ENCODE measurements at places on chromosomes 16 and 17. TPM values are rescaled to one million over a fixed set of nuclear protein-coding genes. Genes with fewer than 3 reads are reported as not detected.

GRCh38 chr16:1414532-1415260 lies at the start of gene UNKL:
Gene UNKL (minus strand): TSS chr16:1414704. CDS start chr16:1414691, 13 bp downstream.
- peak; percentile 83 for DNase-seq

GRCh38 chr16:89476811-89477261 lies 13.5 kb downstream of the ANKRD11 start:
- no peak for DNase-seq

DNA sequence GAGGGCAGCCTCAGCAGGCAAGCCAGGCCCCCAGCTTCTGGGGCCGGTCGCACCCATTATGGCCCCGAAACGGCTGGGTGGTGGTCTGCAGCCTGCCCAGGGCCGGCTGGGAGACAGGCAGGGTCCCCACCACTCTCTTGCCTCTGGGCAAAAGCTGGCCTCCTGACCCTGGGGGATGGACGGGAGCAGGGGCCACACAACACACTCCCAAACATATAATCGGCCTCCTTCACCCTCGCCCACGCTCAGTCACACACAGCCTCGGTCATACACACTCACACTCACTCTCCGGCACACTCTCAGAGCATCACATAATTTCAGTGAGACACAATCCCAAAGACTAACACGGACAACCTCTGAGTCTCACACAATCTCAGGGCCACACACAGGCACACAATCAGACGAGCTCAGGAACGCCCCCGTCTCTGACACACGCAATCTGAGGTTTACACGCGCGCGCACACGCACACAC lies 589 bp downstream of the PEMT start:
- DNase-seq = peak; percentile 54

DNA sequence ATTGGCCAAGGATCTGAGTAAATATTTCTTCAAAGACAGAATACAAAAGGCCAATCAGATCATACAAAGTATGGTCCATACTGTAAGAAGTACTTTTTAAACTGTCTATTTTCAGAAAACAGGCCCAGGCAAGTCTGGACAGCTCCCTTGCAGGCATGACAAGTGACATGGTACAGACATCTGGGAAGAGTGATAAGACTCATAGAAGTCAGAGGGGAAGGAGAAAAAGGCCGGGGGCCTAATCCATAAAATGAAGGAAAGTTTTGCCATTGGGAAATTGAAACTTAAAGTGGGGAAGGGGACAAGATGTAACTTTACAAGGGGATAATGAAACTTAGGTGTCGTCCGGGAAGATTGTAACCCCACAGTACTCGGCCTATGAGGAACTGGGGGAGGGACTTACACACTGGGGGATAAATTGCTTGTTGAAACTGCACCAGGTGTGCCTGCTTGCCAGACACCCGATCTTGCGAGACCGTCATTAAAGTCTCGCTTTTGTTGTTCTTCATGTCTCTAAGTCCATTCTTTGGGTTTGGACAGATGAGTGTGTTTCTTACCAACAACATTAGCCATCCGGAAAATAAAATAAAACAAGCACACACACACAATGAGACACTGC lies 684.0 kb downstream of the CDH11 start:
- no peak for DNase-seq

DNA sequence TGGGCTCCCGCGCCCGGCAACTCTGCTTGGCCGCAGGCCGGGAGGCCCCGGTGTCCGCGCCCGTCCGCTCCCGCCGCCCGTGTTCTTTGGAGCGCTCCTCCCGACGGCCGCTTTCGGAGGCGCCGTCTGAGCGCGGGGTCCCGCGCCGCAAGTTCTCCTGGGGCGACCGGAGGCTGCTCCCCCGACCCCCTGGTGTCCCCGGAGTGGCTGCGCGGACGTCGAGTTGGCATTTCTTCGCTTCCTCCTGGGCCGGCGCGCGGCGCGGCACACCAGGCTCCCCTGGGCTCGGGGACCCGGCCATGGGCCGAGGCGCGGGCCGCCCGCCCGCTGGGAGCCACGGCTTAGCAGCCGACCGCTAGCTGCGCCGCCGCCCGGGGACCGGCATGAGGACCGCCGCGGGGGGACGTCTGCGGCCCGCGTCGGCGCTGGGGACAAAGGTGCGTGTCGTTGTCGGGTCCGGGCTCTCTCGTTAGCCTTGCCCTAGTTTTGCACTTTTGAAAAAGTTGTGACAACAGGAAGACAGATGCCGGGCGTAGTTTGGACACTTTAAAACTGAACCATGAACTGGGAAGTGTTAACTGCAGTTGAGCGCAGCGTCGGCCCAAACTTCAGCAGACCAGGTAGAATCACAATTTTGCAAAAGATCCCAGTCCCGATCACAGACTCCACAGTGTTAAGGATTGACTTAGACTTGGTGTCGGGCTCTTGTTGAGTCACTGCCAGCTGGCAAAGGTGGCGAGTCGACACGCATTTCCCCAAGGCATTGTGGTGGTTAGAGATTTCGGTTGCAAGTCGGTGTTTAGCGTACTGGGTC lies 700 bp downstream of the UBN1 start:
- peak; percentile 72 for DNase-seq

DNA sequence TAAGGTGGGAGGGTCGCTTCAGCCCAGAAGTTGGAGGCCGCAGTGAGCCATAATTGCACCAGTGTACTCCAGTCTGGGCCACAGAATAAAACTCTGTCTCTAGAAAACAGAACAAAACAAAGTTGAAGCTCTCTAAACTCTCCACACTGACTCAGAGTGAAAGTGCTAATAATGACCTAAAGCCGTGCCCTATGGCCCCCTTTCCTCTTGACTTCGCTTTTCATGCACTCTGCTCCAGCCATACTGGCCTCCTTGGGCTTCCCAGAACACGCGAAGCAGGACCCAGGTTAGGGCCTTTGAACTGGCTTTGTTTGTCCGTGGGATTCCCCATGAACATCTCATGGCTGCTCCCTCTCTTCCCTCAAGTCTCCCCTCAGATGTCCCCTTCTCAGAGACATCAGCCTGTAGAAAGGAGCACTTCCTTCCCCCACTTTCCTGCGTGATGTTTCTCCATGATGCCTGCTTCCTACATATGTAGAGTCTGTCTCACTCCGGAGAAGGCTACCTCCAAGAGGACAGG lies 18.6 kb upstream of the SPN start:
- no peak for DNase-seq

DNA sequence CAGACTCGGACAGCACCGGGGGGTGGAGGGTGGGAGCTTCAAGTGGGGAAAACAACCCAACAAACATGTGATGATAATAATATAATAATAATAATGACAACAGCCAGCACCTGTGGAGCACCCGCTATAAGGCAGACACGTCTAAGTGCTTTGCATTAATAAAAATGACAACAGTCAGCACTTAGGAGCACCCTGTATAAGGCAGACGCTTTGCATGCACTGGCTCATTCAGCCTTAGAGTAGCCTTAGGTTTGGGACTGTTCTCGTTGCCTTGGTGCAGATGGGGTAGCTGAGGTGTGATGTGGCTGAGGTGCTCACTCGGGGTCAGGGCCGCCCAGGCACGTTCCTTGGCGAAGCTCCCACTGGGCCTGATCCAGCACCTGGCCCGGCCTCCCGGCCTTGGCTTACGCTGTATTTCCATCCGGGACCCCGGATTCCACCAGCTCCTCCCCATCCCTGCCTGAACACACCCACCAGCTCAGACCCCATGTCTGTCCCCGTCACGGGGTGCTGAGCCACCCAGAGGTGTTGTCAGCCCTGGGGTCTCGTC lies 144.0 kb upstream of the CIBAR2 start:
- no peak for DNase-seq

- no peak for DNase-seq
Measured at GRCh38 chr16:966035-966434, 4.7 kb downstream of the LMF1 start.

DNA sequence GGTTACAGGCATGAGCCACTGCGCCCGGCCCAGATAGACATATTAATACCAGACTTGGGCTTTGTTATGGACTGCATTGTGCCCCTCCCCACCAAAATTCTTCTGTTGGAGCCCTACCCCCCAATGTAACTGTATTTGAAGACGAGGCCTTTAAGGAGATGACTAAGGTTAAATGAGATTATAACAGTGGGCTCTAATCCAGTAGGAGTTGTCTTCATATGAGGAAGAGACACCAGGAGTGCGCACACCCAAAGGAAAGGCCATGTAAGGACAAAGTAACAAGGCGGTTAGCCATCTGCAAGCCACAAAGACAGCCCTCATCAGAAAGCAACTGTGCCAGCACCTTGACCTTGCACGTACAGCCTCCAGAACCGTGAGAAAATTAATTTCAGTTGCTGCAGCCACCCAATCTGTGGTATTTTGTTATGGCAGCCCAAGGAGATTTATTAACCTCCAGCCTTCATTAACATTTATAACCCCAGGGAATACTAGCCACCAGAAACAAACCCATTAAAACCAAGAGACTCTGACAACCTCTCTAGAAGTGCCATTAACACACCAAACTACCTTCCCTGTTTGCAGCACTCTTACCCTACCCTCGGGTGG lies 107.6 kb downstream of the TTC19 start:
- no peak for DNase-seq

GRCh38 chr17:74780443-74781238 lies 4.5 kb upstream of the NAT9 start:
- no peak for DNase-seq

GRCh38 chr17:39138431-39139160 lies 12.8 kb downstream of the PLXDC1 start:
- DNase-seq = no peak

DNA sequence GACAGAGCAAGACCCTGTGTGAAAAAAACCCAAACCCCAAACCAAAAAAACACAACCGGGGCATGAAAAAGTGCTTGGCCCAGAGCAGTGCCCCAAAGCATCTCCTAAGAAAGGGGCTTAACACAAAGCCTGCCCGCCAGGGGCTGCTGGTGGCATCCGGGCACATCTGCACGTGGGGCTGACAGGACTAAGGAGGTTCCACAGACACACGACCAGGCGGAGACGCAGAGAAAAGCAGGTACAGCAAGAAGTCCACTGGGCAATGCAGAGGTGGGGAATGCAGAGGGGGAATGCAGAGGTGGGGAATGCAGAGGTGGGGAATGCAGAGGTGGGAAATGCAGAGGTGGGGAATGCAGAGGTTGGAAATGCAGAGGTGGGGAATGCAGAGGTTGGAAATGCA lies 109.2 kb downstream of the ZNF778 start:
- DNase-seq = no peak

DNA sequence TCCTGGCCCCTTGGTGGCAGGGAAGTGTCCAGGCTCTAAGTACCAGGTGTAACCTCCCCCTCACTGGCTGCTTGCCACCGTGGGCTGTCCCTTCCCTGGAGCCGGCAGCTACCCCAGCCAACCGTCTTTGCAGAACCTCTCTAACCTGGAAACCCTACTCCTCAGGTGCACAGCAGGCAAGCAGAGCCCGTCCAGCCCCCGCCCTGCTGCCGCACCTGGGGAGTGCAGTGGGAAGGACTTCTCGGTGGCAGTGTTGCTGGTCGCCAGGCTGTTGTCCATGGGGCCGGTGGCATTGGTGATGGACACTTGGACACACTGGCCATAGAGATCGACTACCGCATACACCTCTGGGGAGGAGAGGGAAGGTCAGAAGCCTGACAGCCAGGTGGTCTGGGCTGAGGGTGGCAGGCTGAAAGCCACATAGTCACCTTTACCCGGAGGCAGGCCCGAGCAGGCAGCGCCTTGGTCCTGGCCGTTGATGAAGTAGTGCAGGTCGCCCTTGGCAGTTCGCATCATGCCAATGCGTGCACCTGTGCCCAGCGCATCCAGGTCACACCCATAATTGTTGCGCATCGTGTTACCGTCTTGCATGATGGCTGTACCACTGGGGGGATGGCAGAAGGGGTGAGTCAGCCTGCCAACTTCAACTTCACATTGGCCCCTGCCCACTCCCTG lies 6.5 kb downstream of the NEURL4 start:
- peak; percentile 49 for DNase-seq

DNA sequence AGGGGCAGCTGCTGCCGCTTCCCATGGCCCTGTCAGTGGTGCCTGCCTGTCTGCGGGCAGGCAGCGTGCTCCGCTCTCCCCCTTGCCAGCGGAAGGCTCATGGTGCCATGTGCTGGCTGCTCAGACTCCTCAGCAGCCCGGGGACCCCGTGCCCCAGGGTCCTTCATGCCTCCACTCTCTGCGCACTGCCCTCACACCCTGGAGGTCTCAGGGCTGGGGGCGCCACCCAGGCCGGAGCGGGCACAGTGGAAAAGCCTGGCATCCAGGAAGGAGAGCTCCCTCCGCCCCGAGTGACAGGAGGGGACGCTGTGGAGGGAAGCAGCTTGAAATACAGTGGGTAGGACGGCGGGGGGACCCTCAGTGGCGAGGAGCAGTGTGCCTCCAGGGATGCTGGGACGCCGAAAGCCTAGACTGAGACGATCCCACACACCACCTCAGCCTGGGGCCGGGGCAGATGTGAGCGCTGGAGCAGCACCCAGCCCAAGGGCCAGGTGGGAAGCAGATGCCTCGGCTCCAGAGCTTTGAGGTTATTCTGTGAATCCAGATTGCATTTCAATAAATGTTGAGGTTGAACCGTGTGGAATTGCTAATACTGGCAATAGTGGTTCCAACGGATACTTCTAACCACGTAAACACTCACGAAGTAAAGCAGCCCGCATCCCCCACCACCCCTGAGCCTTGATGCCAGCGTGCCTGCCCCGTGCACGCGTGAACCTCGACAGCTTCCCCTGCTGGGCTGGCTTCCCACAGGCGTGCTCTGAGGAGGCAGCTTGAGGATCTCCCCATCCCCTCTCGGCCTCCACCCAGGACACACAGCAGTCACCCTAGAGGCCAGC lies 6.5 kb downstream of the TMEM204 start:
- peak; percentile 52 for DNase-seq

DNA sequence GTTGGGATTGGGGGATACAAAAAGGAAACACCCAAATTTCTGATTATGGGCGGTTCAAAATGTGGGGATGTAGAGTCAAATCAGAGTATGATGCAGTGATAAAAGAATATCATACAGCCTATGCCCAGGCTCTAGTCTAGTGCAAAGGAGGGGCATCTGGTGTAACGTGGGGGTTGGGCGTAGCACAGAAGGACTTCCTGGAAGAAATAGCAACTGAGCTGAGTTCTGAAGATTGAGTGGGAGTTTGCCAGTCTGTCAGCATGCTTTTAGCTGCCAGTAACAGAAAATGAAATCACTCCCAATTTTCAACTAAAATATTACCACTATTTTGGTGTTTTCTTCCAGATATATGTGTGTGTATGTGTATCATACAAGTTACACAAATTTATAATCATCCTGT lies 196.9 kb downstream of the SPECC1 start:
- no peak for DNase-seq

ITGAD gene
- not detected for total RNA-seq

HES7 gene
- total RNA-seq = 0.74 TPM

PIRT gene
- total RNA-seq = not detected

CAVIN1 gene
- 217 TPM for total RNA-seq

MARF1 gene
- 50.8 TPM for total RNA-seq

CA10 gene
- not detected for total RNA-seq

NOXO1 gene
- not detected for total RNA-seq

TBC1D3C gene
- total RNA-seq = not detected

KRT15 gene
- total RNA-seq = not detected

CDH1 gene
- total RNA-seq = not detected

TSNAXIP1 gene
- 0.94 TPM for total RNA-seq

XYLT1 gene
- total RNA-seq = 13.5 TPM
